Activated B cell treated with CpG ODN at 0.5 μM for 24 hours (primary cell): ENCODE measurements at places on chromosomes 7 and 10.

- no peak for DNase-seq
These were observed 148.9 kb downstream of the PARD3 start for GRCh38 chr10:34666008-34666704.

- DNase-seq: no peak
These were observed 29.5 kb downstream of the DPY19L1 start for GRCh38 chr7:35007768-35008167.

- no peak for DNase-seq
These were observed 103.0 kb upstream of the KLF6 start for GRCh38 chr10:3887885-3888476.

DNA sequence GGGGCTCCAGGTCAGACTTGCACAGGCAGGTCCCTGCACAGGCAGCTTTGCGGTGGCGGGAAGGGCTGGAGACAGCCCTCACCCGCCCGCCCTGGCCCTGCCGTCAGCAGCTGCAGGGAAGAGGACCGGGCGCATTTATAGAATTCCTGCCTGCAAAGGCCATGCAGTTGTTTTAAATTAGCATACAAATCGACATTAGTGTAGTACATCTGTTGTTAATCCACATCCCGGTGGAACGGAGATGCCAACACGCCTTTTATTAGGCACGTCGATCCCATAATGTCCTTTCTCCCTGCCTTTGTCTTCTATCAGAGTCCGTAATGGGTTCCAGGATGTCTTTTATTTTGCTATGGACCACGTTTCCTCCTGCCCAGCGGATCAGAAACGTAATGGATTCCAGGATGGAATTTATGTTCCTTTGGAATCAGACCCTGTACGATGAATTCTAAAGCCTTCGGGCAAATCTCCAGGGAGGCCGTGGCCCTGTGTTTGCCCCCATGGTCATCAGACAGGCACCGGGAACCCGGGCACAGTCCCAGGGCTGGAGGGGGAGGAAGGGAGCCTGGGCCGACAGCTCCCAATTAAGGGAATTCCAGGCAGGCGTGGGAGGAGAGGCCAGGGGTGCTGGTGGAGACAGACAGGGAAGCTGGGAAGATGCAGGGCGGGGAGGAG is 123.9 kb downstream of the COL26A1 start:
- DNase-seq: no peak

DNA sequence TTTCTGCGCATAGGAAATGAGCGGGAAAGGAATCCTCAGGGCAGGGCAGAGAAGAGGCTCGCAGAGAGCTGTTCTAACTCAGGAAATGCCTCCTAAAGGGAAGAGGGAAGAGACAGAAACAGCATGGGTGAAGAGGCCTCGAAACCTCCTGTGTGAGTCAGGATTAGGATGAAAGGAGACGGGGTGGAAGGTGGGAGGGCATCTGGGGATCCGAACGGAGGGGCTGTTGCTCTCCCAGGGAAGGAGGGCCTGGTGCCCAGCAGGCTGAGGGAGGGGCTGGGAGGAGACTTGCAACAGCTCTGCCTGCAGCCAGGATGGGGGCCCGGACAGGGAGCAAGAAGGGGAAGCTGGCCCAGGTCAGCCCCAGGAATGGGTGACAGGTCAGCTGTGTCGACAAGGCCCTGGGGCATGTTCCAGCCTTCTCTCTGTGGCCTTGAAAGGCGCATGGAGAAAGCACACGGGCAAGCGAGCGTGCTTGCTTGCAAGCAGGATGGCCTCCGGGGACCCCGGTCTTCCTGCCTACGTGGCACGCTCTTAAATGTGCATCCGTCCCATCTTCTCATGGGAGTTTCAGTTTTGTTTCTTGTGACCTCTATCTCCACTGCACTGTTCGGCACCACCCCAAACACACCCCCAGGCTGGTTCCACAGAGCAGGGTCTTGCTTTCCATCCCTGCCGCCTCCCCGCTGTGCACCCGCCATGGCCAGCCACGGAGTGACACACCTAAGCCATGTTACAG is 63.5 kb downstream of the HIPK2 start:
- peak; percentile 42 for DNase-seq

DNA sequence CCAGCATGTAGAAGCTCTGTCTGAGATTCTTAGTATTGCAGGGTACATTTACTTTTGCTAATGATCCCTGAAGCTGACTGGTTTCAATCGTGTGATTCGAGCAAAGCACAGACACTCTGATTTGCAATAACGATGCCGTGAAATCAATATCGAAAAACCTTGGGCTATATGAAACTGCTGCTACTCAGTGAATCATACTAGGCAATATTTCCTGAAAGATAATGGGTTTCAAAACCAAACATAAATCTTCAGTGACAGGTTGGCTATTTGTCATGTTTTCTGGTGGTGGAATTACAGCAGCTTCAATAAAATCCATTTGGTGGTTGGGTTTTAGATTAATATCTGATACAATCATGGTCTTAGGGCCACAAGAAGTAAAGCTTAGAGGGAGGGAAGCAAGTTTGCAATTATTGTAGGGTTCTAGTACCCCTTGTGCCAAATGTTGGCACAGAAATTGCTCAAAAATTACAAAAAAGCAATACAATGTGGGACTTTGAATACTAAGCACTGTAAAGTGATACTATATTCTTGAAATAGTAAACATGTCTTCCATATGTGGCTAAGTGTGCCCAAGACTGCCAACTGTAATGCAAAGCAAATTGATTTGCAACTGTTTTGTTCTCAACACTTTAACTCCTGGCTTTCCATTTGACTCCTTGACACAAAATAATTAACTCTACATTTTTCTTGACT is 112.4 kb upstream of the JAZF1 start:
- DNase-seq: no peak

DNA sequence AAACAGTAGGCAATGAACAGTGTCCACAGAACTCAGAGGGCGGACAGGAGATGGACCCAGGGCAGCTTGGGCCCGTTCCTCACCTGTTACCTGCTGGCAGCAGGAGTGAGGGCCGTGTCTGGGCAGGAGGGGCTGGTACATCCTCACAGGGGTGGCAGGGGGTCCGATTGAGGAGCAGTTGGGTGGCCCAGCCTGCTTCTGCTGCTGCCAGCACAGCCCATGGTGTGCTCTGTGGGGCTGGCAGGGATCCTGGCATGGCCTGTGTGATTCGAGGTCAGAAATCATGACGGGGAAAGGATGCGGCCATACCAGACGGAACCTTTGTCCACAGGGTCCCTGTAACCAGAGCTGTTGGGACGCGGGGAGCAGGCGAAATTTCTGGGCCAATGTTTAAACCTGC is 49.6 kb downstream of the INPP5A start:
- no peak for DNase-seq

GRCh38 chr10:110455446-110455845 is 42.3 kb upstream of the DUSP5 start:
- DNase-seq: no peak

DNA sequence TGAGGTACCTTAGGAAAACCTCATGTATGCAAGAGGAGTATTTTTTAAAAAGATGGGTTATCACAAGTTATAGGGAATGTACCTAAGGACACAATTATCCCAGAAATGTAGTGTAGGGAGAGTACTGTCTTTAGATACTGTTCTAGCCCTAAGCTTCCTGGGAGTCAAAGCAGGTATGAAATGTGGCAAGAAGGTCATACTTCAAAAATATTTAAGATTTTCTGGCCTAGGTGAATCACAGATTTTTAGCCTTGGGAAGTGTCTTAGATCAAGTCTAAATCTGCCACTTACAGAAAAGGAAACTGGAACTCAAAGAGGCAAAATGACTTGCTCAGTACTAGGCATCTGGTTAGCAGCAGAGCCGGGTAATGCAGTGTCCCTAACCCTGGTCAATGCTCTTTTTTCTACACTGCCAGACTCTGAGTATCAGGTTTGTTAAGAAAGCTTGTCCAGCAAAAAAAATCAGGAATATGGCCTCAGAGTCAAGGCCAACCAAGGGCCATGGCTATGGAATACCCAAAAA is 13.9 kb downstream of the PIK3AP1 start:
- DNase-seq: no peak

DNA sequence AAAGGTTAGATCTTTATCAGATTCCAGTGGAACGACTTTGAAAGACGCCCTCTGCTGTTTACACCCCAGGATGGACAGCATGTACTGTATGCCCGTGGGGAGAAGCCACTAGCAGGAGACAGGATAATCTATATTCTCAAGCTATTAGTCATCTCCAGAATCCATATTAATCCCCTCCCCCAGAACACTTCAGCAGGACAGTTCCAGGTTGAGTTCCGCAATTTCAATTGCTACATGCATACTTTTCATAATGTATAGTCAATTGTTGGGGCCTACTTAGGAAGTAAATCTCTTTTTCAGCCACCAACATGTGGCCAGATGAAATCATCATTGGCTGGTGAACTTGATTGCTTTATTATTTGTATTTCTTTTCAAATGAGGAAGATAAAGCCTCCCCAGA is 313.1 kb upstream of the SMIM30 start:
- DNase-seq: no peak

- DNase-seq: no peak
These were observed 70.2 kb upstream of the CCDC71L start for GRCh38 chr7:106731187-106731586.

DNA sequence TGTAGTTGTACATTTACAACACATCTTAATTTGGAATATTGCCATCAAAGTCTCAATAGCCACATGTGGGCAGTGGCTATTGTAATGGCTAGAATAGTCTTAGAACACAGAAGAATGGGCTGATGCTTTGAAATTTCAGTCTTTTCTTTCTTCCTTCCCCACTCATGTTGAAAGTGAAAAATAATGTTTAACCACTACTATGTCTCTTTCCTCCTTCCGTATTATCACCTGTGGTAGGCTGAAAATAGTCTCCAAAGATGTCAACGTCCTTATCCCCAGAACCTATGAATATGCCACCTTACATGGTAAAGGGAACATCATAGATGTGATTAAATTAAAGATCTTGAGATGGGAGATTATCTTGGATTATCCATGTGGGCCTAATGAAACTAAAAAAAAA is 154.0 kb downstream of the SUGCT start:
- no peak for DNase-seq

GRCh38 chr7:47069385-47070076 is 512.4 kb downstream of the TNS3 start:
- no peak for DNase-seq

DNA sequence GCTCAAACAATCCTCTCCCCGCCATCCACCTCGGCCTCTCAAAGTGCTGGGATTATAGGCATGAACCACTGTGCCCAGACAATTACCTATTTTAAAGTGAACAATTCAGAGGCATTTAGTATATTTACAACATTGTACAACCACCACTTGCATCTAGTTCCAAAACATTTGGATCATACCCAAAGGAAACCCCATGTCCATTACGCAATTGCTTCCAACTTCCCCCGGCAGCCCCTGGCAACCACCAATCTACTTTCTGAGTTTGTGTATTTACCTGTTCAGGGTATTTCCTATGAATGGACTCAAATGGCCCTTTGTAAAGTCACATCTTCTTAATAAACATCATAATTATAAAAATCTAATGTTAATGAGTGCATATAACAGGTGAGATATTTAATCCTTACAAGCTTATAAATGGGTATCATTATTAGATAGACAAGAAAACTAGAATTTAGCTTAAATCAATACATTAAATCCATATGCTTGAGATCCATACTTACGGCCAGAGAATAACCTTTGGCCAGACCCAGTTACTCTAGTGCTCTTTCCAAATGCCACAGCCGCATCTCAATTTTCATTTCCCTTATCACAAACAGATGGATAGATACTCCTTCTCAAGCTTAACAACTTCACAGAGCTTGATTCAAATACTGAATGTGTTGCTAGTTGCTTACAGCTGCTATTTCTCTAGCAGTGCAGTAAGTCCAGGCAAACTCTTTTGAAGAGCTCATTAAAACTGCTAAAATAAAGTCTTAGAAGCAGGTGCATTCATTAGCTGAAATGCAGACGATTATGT is 133.4 kb upstream of the MKLN1 start:
- no peak for DNase-seq

GRCh38 chr7:116240024-116240668 is 29.8 kb downstream of the TES start:
- no peak for DNase-seq

GRCh38 chr7:135239263-135239662 is 5.6 kb downstream of the STRA8 start:
- no peak for DNase-seq

DNA sequence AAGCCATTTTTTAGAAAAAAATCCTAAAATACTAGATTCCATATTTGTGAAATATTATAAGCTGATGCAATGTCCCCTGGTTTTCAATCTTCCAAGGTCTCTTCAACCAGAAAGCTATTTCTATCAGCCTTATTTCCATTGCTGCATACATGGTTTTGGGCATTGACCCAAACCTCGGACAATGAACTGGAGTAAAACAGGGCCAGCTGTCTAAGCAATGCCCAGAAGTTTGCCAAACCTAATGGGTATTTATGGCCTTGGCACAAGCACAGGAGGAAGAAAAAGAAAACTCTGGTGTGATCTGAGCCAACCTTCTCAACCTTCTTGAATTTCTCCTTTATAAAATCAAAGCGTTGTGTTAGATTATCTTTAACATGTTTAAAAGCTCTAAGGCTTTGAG is 402.3 kb downstream of the DNAJB9 start:
- DNase-seq: no peak

DNA sequence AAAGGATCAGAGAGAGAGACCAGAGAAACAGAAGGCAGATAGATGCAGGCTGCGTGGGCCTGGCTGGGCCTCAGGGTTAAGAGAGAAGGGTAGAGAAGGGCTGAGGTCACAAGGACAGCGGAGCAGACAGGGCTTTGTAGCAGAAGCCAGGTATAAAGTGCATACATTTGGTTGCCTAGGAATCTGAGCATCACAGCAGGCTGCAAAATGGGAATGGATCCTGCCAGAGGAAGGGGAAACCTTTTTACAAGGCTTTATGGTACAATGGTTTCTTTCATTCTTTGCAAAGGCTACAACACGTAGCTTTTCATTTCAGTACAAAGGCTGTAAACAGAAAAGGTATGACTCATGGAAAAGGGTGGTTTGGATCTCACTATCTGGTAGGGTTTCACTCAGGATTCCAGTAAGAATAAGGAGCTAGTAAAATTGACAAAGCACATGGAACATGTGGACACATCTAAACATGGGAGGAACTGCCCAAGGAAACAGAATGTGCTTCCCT is 275.1 kb downstream of the DOCK4 start:
- no peak for DNase-seq

GRCh38 chr7:120273476-120273975 is 551 bp downstream of the KCND2 start:
- no peak for DNase-seq

DNA sequence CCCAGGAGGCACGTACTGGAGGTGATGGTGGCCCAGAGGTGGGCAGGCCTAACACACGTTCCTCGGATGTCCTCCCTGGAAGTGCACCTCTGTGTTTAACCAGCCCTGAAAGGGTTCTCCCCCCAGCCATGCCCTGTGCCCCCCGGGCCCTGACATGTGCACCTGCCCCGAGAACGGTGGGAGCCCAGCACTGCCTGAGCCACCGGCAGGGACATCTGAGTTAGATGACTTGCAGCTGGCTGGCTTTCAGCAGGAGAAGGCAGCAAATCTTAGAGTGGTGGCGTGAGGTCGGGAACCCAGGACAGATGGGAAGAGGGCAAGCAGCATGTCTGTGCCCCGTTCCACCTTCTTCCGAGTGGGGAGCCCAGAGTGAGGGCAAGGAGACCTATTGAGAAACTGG is 291.8 kb downstream of the TCERG1L start:
- no peak for DNase-seq

- no peak for DNase-seq
These were observed 365 bp downstream of the YME1L1 start for GRCh38 chr10:27153845-27154193.
